ENCODE measurements at places on chromosomes 1 and 21.

GRCh38 chr1:30957560-30958222 lies 49.1 kb upstream of the SDC3 start:
- DNase-seq = no peak

GRCh38 chr1:231628207-231628876 lies 1.8 kb downstream of the DISC1 start:
- DNase-seq = peak; percentile 26

DNA sequence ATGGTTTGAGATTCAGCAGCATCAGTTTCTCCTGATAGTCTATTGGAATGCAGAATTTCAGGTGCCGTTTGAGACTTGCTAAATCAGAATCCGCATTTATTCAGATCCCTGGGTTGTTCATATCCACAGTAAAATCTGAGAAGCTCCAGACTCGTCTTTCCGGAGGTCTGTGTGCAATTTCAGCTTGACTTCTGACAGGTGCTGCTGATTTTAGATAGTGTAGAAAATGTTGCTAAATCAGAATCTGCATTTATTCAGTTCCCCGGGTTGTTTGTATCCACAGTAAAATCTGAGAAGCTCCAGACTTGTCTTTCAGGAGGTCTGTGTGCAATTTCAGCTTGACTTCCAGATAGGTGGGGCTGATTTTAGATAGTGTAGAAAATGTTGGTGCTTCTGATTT lies 113.7 kb downstream of the PAPPA2 start:
- no peak for DNase-seq

- DNase-seq = no peak
Measured at GRCh38 chr1:199121047-199121446, 482.2 kb downstream of the PTPRC start.

DNA sequence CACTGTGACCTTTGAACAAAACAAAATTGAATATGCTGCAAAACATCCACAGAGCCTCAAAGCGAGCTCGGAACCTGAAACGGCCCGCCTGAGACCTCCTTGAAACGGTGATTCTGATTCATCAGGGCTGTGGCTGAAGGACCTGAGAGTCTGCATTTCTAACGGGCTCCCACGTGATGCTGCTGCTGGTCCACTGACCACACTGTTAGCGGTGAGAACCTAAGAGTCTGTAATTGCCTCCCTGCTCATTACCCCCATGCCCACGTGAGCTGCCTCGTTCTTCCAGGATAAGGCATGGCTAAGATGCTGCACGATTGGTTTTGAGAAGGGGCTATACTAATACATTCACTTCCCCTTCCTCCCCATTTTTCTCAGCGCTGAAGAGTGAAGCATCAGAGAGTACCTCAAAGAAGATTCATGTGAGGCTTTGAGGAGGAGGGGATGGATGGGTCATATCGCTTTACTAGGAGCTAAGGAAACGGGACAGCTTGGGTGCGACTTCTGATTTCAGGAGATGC lies 9.7 kb downstream of the TLR5 start:
- no peak for DNase-seq

GRCh38 chr1:208053661-208054060 lies 142.7 kb upstream of the CD34 start:
- no peak for DNase-seq

DNA sequence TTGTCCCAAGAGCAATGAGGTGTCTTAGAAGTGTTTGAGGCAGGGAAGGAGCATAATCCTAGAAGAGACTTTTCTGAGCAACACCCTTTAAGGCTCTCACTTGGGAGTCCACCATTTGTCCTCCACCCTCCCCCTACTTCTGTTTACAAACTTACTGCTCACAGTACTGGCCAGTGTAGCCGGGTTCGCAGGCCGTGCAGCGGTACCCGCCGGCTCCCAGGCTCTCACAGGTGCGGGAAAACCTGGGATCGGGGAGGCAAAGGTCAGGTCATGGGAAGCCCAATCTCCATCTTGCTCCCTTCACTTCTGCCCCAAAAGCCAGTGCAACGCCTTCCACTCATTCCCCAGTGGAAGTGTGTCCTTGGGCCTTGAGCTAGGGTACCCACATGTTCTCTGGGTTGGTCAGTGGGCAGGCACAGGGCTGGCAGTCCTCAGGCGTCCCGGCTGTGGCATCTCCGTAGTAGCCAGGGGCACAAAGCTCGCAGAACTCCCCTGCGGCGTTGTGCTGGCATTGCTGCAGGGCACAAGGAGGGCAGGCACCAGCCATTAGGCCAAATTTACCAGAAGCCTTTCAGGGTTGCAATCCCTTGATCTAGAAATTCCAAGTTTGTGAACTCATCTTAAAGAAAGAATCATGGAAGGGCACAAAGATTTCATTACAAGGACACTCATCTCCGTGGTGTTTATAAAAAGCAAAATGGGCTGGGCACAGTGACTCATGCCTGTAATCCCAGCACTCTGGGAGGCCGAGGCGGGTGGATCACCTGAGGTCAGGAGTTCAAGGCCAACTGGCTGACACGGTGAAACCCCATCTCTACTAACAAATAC lies 49.8 kb downstream of the LDLRAD2 start:
- DNase-seq = no peak

DNA sequence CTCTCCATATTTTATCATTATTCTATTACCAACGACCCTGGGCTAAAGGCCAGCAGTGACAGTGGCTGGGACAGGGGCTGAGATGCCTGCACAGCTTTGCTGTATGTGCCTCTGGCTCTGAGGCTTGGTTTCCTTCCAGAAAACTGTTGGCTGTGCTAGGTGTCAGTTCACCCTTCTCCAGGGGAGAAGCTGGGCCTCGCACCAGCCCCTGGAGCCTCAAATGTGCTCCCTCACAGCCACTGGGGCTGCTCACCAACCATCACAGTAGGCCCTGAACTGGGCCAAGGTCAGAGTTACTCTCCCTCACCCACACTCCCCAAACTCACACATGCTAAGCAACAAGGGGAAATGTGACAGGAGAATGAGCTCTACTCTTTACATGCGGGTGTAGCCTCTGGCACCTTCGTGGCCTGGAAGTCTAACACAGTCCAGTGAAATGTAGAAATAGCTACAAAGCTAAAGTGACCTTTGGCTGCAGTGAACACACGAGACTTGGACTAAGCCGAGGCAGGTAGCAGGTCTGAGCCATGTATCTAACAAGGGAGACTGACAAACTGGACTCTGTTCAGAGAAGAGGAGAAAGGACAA lies 4.7 kb upstream of the CD160 start:
- no peak for DNase-seq

DNA sequence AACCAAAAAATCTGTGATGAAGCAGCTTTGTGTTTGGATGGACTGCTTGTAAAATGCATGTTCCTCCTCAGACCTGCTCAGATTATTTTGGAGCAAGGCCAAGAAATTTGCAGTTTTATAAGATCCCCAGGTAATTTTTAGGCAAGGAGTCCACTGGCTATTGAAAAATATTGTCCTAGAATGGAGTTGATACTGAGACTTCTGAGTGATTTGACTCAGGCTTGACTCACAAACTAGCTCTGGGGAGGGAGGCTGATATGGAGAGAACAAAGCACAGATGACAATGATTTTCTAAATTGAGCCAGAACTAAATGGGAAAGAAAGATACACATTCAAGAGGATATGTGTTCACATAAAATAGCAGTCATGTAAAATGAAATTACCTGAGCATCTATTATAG lies 36.7 kb downstream of the AGL start:
- no peak for DNase-seq

- DNase-seq = no peak
Measured at GRCh38 chr1:225657462-225657989, 4.6 kb upstream of the ENAH start.

DNA sequence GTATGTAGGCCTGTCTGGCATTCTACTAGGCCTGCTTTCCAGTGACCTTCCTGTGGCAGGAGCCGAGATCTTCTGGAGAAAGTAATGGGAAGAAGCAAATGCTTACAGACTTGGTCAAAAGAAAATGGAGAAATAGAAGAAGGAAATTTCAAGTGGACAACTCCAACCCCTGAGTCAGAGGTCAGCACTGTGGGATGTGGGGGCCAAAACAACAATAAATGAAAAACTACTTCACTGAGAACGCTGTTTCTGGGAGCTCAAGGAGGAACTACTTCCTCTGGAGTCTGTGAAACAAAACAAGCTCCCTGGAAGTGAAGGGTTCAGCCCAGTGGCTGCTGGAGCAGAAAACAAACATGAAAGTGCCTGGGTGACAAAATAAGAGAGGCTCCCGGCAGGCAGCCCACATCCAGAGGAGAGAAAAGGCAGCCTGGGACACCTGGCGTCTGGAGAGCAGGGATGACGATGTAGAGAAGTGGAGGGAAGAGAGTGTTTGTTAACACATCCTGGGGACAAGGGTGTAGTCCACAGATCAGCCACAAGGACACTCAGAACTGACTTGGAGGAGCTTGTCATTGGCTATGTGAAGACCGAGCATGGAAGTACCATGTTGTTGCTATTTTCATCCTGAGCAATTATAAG lies 355.2 kb downstream of the SMYD3 start:
- no peak for DNase-seq

DNA sequence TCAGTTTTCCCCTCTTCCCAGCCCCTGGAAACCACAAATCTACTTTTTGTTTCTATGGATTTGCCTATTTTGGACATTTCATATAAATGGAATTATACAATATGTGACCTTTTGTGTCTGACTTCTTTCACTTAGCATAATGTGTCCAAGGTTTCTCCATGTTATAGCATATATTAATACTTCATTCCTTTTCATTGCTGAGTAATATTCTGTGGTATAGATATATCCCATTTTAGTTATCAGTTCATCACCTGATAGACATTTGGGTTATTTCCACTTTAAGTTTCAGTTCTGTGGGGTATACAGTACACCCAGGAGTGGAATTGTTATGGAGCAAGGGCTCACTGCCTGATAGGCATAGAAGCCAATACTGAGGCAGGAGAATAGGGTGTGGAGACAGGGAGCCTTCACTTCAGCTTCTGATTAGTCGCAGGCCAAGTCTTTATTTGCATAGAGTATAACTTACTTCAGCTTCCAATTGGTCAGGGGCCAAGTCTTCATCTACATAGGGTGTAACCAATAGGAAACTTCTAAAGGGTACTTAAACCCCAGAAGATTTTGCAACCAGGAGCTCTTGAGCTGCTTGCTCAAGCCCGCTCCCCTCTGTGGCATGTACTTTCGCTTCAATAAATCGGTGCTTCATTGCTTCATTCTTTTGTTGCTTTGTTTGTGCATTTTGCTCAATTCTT lies 8.3 kb upstream of the NVL start:
- no peak for DNase-seq

GRCh38 chr1:232992227-232992626 lies 41.8 kb downstream of the NTPCR start:
- no peak for DNase-seq

DNA sequence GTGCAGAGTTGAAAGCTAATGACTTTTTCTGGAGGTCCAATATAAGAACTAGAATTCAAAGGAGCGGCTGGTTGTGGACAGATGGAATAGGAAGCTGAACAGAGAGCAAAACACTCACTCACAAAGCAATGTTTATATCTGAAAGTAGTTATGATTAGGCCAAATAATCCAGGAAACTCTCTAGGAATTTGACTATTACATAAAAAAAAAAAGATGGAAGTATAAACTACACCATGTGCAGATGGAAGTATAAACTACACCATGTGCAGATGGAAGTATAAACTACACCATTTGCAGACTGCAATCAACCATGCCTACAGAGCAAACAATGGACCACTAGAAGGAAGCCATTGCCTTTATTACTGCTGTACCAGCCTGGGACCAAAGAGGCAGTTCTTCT lies 771.1 kb downstream of the BRINP3 start:
- DNase-seq = no peak

GRCh38 chr1:186429017-186429416 lies 31.9 kb downstream of the PDC start:
- DNase-seq = no peak

DNA sequence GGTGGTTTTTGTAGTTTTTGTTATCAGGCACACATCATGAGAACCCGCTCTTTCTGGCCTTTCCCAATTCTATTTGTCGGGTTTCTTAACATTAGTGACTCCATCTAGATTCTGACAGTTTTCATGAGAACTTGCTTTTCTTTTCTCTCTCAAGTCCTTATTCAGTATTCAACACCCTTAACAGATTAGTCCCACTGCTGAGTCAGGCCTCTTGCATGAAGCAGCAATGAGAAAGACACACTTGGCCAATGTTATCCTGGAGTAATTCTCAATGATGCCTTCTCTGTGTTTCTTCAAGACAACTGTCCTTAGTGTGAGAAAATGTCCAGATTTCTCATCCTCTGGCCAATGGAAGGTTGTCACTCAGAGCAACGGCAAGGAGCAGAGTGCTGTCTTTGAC lies 11.3 kb downstream of the FMO2 start:
- DNase-seq = no peak

DNA sequence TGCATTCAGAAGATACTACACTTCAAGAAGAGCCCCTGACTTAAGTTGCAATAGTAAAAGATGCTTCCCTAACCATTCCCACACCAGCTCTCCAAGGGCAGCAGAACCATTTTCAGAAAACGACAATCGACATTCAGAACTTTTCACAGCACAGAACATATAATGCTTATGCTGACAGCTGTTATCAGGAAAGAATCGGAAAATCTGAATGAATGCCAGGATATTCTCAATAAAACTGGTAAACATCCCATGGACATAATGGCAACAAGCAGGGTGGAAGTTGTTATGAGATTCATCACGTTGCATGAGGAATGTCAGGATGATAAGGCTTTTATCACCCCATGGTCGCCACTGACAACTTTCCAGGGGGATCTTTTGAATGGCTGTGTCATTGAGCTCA lies 246.6 kb upstream of the CHRM3 start:
- no peak for DNase-seq

DNA sequence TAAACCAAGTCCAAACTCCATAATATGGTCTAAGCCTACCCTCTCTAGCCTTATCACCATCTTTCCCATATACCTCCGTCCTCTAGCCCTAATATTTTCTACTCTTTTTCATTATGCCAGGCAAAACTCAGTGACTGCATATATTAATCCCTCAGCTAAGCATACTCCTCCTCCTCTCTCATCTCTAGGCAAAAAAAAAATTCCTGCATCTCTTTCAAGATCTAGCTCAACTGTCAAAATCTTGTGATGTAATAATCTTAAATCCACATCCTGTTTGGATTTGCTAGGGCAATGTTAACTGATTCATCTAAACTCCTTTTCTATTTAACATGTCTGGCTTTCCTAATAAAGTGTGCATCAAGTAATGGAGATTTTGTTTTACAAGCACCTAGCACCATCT lies 20.4 kb downstream of the PRPF38A start:
- no peak for DNase-seq

- DNase-seq = no peak
Measured at GRCh38 chr1:57839526-57839925, 415.7 kb upstream of the DAB1 start.

All from naive thymus-derived CD8-positive, alpha-beta T cell (primary cell).